ENCODE measurements at places on chromosomes 2 and 18.

- DNase-seq: no peak
These were observed 20.9 kb upstream of the LMAN1 start for GRCh38 chr18:59379772-59380522.

GRCh38 chr2:108825736-108826135 is 39.2 kb downstream of the CCDC138 start:
- no peak for DNase-seq

DNA sequence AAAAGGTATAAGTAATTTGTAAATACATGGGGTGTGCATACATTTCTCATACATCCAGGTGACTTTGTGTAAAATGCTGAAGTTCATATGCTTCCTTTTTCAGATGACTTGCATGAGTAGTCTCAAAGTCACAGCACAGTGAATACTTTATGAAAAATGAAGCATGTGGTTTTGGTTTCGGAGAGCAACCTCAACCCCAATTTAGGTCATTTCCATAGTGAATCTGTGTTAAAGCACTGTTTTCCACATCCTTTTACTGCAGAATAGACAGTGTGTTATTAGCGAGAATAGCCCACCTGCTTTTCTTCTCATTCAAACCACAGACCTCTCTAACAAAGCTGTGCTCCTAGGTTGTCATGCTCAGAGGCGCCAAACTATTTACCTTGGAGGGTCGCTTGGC is 204.4 kb upstream of the RASGRP3 start:
- no peak for DNase-seq

DNA sequence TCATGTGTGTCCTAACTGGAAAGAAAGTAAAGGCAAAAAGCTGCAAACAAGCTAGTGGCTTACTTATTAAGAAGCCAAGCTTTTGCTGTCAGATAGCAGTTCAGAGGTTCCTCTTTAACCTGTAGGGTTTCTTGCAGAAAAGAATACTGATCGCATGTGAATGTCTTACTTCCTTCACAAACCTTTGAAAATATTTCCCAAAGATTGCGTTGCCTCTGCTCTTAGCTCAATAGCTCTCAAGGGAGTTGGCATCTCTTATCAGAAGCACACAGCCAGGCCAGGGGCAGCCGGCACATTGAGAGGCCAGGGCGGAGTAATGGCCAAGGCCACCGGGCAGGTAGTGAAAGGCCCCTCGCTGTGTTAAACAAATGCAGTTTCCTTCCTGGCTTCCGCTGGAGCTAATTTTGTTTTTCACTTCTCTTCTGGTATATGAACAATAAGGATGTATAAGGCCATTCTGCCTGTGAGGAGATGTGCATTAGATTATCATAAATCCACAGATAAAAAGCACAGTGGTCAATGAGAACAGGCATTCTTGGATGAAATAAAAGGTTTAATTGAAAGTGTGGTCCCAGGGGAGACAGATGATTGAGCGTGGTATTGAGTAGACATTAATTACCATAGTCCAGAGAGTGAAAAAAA is 542.4 kb upstream of the NRP2 start:
- no peak for DNase-seq

- no peak for DNase-seq
These were observed 24.5 kb downstream of the RTTN start for GRCh38 chr18:70181015-70181414.

DNA sequence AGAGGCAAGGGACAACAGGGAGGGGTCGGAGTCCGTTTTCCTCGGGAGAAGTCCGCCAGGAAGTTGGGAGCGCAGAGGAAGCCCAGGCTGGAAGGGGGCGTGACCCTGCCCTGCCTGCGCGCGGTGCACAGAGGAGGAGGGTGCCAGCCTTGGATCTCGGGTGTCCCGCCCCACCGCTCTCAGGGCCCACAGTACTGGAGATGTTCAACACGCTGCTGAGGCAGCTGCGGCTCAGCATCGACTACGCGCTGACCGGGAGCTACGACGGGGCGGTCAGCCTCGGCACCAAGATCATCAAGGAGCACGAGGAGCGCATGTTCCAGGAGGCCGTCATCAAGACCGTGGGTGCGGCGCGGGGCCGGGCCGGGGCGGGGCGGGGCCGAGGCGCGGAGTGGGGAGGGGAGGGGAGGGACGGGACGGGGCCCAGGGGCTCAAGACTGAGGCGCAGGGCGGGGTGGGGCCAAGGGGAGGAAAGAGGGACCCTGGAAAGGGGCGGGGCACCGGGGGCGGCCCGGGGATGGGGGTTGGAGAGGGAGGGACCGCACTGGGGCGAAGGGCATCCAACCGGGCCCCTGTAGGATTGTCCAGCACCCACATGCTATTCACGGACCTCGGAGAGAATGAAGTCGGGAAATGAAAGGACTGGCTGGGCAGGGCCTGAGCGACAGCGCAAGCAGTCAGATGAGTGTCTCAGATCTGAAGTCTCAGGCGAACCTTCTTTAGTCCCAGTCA is 36.6 kb downstream of the POMC start:
- DNase-seq: no peak

DNA sequence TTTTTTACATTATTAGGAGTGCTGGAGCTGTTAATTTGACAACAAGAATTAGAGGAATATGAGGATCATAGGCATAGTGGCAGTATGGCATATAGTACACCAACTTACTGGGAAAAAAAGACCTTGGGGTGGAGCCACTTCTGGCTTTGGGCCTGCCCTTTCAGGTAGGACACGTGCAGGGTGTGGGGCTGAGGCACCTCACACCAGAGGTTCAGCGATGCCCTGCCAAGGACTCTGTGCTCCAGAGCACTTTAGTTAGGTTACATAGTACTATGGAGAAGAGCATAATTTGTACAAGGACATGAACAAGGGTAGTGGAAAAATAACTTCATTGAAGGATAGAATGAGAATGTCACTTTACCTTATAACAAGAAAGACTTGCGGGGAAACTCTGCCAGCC is 77.1 kb upstream of the CD302 start:
- DNase-seq: no peak

- DNase-seq: no peak
These were observed 36.1 kb downstream of the MARCO start for GRCh38 chr2:118978064-118978463.

DNA sequence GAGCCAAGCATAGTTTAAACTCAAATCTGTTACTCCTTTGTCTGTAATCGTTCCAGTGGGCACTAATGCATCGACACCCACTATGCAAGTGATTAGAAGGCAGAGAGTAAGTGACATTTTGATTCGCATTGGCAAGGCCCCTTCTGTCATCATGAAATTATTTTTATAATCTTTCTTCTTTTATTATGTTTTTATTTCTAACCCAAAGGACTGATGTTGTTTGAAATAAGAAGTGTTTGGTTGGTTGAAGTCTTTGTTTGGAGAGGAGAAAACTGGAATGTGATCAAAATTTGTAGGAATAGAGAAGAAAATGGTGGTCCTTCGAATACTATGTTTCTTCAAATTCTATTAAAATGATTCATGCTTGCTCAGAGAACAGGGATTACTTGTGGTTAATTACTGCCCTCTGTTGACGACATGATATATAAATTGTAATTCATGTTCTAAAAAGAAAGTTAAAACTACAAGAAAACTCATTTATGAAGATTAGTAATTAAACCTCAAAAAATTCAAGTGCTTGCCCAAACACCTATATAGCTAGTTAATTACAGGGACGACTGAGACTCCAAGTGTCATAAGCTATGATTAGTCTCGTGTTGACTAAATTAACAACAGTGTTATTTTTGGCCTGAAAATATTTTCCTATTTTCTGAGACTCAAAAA is 26.4 kb upstream of the TFPI start:
- DNase-seq: no peak

- DNase-seq: no peak
These were observed 43.3 kb downstream of the CMPK2 start for GRCh38 chr2:6822406-6822805.

DNA sequence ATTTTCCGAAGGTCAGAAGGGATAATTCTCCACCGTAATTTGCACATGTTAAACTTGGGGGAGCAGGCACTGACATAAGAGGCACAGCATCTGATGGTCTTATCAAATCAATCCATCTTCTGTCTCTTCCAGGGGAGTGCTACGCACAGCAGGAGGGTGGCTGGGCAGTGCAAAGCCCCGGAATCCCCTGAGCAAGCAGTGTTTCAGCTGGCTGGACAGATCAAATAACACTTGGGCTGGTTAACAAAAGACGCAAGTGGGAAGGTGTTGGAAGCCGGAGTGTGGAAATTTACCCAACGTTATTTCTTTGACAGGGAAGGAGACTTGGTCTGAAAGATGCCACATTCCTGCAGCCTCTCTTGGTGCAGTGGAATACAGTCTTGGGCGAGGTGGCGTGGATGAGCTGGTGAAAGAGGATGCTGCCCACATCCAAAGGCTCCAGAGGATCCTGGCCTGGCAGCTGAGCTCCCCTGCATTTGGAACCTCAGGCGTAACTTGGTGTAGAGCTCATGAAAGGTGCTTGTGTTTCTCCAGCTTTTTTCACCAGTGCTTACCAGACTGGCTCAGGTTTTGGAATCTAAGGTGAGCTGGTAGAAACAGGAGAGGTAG is 103.0 kb downstream of the MAPK4 start:
- no peak for DNase-seq

- DNase-seq: no peak
These were observed 51.8 kb downstream of the COA5 start for GRCh38 chr2:98556344-98557033.
